ENCODE measurements at places on chromosomes 5 and 9. TPM values are rescaled to one million over a fixed set of nuclear protein-coding genes. Genes with fewer than 3 reads are reported as not detected.
A peak's percentile ranks its signal among the peaks of the same experiment; 100 is the strongest.

DNA sequence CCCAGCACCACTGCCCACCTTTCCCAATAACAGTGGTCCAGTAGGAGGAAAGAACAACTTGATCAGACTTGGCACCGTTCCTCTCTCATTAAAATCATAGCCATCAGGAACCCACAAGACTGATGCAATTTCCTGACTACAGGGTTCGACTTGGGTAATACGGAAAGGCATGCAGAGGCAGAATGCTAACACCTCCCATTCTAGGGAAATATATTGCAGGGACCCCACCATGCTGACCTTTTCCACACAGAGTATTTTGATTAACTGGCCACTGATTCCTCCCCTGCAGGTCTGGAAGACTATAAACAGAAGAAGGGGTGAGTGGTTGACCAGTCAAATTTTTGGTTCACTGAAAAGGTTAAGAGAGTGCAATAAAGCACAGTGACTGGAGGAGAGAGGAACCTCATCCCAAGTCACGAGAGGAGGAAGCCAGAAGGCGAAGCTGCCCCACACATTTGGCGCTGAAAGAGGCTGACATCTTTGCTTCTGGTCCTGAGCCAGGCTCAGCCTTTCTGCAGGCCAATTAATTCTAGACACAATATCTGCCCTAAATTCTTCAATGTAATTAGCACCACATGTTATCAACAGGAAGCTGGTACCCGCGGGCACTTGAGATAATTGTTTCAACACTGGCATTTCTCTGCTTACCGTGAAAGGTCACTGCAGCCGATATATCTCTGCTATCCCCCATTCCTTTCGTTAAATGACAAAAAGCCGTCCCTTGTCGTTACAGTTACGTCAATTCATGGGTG lies 64.7 kb upstream of the SPOCK1 start:
- DNase-seq: no peak

GRCh38 chr9:108809269-108809668 lies 46.5 kb downstream of the ACTL7B start:
- no peak for DNase-seq

DNA sequence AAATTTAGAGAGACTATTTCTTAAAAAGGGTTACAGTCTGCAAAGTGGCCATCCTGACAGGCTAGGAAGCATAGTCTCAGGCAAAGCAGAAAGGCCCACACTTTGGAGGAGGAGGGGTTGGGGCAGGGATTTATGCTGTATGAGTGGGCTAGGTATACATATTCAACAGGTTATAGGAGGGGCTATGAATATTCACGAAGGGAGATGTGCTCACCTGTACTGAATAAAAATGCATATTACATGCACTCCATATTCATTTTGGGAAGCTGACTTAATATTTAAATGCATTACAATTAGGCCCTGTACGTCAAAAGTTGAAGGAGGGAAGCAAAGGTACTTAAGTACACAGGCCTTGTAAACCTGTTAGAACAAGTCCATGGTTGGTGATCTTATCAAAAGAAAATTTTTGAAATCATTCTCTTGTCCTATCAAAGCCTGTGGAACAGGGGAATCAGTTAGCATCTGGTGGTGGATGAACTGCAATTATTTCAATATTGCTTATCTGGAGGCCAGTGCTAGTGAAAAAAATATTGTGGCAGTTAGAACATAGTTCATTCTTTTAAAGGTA lies 1.6 kb downstream of the CENPP start:
- DNase-seq: no peak

DNA sequence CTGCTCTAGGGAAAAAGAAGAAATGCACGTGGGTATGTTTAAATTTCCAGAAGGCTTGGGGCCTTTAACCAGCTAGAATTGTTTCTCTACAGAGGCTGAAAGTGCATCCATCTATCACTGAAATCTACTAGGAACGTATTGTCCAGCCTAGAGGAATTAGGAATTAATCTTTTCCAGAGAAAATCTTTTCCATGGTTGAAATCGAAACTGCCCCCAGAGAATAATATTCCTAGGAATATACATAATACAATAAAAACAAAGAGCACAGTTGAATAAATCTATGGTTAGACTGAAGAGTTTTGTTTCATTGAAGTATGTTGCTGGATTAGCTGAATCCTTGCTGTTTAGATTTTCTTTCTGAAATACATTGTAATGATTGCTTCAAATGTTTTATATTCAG lies 378.5 kb downstream of the PLK2 start:
- no peak for DNase-seq

Gene HMCN2
- total RNA-seq: not detected

DNA sequence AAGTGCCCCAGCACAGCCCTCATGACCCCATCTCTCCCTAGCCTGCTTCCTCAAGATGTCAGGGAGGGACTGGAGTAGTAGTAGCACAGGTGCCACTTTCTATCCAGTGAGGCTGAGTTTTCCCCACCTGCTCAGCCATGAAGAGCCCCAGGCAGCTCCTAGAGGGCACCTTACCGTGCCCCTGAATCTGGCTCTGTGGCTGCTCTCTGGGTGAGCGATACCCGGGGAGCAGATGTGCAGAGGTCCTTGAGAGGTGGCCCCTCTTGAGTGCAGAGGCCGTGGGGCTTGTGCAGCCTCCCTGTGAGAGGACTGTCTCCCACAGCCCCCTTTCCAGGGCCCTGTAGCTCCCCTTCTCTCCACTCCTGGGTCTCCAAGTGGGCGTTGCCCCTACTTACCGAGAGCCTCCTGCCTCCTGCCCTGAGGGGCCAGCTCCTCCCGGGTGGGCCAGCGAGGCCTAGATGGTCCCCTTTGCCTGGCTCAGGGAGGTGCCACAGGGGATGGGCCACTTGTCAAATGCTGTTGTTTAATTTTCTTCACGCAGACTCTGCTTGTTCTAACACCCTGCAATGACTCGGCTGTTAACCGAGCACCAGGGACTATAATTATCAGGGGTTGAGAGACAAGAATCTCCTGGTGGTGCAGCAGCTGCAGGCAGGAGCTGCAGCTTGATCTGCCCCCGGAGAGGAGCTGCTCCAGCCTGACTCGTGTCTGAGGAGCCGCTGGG lies 29.6 kb upstream of the PITX1 start:
- DNase-seq: no peak

Gene EQTN
- not detected for total RNA-seq

DNA sequence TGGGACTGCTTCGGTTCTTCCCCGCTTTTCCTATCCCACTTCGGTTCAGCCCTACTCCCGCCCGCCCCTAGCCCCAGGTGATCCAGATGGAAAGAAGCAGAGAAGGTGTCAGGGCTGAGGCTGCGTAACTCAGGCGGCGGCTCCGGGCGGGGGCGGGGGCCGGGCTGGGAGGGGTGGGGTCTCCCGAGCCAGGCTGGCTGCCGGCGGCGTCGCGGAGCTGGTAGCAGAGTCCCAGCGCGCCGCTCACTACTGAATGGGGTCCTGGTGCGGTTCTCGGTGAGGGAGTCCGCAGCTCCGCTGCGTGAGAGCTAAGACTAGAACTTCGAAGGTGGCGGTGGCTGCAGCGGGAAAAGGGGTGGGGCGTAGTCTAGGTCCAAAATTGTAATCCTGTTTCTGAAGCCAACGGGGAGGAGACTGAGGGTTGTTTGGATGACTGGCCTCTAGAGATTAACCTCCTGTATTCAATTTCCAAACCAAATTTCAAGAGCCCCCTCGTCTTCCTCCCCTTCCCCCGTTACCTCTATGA lies 1.4 kb downstream of the PRR16 start:
- DNase-seq: no peak

Gene SLC34A3
- 0.16 TPM for total RNA-seq

GRCh38 chr5:157740229-157740610 lies 3.3 kb upstream of the LSM11 start:
- no peak for DNase-seq

GRCh38 chr5:149640350-149640999 lies 59.2 kb downstream of the ARHGEF37 start:
- no peak for DNase-seq

- no peak for DNase-seq
Measured at GRCh38 chr5:132257131-132258101, at the start of gene PDLIM4. TSS of gene PDLIM4 (plus strand) at chr5:132257696. CDS start at chr5:132257735, 39 bp downstream.

- DNase-seq: no peak
Measured at GRCh38 chr9:1320051-1320557, 269.9 kb downstream of the DMRT2 start.

Gene ADAMTS13
- total RNA-seq: 1.6 TPM

Gene GGTA1
- total RNA-seq: not detected

Gene RFX3
- total RNA-seq: 31.0 TPM

Gene PCDHB11
- not detected for total RNA-seq

DNA sequence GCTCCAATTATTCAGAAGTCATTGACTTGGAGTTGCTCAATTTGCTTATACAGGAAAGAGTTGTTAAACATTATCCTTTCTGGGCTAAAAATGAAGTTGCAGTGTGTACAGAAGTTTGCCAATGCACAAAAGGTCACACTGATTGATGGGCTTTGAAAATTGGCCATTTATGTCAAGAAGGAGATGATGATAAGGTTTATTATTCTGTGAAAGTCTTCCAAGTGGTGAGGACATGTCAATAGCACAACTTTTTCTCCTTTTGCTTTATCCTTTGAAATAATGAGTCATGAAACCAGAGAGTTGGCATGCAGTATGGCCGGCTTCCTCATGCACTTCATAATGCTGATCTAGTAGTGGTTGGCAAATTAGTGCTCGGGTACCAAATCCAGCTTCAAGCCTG lies 848.5 kb upstream of the WWC1 start:
- no peak for DNase-seq

- DNase-seq: peak; percentile 23
Measured at GRCh38 chr5:149422366-149423048, 43.4 kb upstream of the IL17B start.

Gene PPP1R26
- total RNA-seq: 0.19 TPM

Gene SLC4A9
- not detected for total RNA-seq
